ENCODE measurements at places on chromosomes 2 and 18. TPM values are rescaled to one million over a fixed set of nuclear protein-coding genes. Genes with fewer than 3 reads are reported as not detected.

PLEKHM3 gene
- total RNA-seq = 5.3 TPM

SNED1 gene
- total RNA-seq = 2.2 TPM

NBEAL1 gene
- 5.9 TPM for total RNA-seq

GCG gene
- total RNA-seq = not detected

RAD51AP2 gene
- not detected for total RNA-seq

DYNAP gene
- not detected for total RNA-seq

TLX2 gene
- 0.34 TPM for total RNA-seq

LOXHD1 gene
- not detected for total RNA-seq

TMEM198 gene
- 2.5 TPM for total RNA-seq
